Suppressor macrophage treated with lipopolysaccharide for 4 hours (primary cell): ENCODE measurements at places on chromosomes 12 and 14.

GRCh38 chr12:70756118-70756517 is 118.9 kb upstream of the PTPRB start:
- DNase-seq, result no peak

GRCh38 chr12:64893961-64894360 is 69.5 kb downstream of the TBC1D30 start:
- no peak for DNase-seq

DNA sequence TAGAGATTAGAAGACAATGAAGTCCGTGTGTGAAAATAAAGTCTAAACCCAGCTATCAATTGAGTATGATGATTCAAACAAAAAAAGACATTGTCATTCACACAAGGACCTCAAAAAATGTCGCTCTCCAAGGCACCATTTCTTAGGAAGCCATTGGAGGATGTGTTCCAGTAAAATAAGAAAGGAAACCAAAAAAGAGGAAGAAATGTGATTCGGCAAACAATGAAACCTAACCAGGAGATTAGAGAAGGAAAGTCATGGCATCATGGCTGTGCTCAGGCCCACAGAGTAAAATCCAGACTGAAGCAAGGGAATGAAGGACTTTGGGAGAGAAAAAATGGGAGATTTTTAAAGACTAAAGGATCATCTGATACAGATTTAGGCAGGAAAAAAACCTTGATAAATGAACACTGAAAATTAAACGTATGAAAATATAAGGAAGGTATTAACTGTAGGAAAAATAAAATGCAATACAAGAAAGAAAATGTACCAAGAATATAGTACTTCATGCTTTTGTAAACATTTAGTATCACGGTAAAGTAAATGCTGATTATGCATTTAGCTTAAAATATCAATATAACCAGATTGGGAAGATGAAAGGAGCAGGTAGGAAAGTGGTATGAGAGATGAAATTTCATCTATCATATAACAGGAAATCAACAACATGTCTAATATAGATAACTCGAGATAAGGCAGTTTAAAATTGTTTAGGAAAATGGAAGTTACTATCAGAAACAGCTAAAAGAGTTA is 38.2 kb upstream of the MTHFD1 start:
- peak; percentile 60 for DNase-seq

DNA sequence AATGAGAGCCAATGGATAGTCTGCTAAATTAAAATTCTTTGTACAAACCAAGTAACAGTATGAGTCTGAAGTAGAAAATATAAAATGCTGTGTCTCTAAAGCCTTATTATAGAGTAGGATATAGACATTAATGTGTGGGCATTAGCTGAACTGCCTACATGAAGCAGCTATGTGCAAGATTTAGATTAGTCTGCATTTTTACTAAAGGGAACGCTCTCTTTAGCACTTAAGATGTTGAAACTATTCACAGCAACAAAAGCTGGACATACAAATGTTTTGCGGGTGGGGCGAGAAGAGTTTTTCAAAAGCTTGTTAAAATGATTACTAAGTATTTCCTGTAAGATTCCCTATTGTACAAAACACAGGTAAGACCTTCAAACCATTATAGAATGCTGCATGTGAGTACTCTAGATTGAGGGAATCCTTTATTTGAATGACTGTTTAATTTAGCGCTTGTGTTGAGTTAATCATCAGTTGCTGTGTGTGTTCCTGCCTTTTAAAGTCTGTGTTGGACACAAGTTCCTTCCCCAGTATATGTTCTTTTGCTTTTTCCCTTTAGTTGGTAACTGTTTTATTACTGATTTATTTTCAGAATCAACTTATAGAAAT is 87.1 kb downstream of the RAD52 start:
- no peak for DNase-seq

- DNase-seq, result peak; percentile 78
Measured at GRCh38 chr14:74905595-74906142, 17.4 kb downstream of the RPS6KL1 start.

DNA sequence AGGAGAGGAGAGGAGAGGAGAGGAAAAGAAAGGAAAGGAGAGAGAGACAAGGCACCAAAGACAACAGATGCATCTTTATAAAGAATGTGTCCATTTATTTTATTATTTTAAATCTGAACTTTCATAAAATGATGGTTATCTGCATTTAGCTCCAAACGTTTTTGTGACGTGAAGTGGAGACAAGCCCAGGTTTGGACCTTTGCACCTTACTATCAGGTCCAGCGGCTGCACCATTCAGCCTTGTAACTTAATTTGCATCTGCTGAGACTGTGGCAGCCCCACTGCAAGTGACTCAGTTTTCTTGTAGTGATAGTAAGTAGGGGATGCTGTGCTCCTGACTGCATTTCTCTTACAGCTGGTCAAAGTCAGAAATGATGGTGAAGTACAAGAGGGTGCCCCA is 130.7 kb downstream of the NTF3 start:
- DNase-seq, result no peak

- DNase-seq, result peak; percentile 35
Measured at GRCh38 chr14:103949131-103949790, 6.9 kb upstream of the RD3L start.

DNA sequence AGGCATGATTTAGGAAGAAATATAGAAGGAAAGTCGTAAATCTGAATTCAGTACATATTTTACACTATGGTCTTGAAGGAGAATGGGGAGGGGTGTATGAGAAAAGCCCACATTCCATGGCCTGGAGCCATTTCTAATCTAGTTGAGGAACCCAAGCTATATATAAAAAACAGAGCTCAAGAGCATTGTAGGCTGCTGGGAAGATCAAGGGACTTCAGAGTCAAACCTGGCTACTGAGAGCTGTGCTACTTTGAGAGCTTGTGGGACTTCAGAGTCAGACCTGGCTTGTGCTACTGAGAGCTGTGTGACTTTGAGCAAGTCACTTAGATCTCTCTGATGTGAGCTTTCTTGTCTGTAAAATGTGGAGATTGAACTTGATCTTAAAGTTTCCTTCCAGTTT is 58.7 kb downstream of the TBK1 start:
- DNase-seq, result no peak

GRCh38 chr14:67409461-67409860 is 2.5 kb downstream of the PLEK2 start:
- no peak for DNase-seq

- DNase-seq, result no peak
Measured at GRCh38 chr14:73124180-73124894, 12.0 kb upstream of the PSEN1 start.

GRCh38 chr12:117188961-117189724 is 1.1 kb downstream of the FBXO21 start:
- DNase-seq, result no peak

DNA sequence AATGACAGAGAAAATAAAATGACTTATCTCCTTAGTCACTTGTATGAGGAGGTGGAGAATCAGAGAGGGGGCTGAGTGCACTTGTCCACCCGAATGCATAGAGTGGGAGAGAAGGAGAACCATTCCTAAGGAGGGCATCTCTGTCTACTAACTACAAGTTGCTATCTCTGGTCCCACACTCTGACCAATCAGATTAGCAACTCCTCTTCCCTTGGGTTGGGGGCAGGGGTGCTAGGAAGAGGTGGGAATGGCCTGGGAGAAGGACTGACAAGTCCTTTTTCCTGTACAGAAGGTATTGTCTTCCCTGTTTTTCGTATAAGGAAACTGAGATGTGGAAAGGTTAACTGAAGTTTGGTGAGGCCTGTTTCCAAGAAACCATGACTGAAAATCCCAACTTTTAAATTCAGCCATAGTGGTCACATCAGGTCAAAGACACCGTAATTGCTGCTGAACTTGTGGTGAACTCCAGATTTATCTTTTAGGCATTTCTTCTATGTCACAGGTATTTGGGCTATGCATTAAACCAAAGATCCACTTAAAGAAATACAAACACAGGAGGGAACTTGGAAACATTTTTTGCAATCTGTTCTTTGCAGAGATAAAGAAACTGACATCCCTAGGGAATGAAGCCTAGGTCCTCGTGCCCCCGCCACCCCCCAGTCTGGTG is 207.8 kb downstream of the CRADD start:
- no peak for DNase-seq

GRCh38 chr14:54756656-54757392 is 145.8 kb downstream of the GCH1 start:
- DNase-seq, result no peak

GRCh38 chr14:103688906-103689902 is 26.0 kb downstream of the XRCC3 start:
- DNase-seq, result no peak

GRCh38 chr14:99930420-99931274 is 134.6 kb upstream of the EVL start:
- no peak for DNase-seq

- DNase-seq, result peak; percentile 8
Measured at GRCh38 chr12:24555730-24556129, 393.2 kb downstream of the BCAT1 start.

DNA sequence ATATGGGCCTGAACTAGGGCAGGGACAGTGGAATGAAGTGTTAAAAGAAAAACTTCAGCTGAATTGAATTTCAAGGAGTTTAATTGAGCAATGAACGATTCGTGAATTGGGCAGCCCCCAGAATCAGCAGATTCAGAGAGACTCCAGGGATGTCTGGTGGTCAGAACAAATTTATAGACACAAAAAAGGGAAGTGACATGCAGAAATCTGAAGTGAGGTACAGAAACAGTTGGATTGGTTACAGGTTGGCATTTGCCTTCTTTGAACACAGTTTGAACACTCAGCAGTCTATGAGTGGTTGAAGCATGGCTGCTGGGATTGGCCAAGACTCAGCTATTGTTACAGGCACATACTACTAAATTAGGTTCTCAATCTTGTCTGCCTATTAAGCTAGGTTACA is 9.7 kb upstream of the TBPL2 start:
- no peak for DNase-seq

GRCh38 chr12:118590406-118591150 is 214.2 kb downstream of the SUDS3 start:
- DNase-seq, result no peak

DNA sequence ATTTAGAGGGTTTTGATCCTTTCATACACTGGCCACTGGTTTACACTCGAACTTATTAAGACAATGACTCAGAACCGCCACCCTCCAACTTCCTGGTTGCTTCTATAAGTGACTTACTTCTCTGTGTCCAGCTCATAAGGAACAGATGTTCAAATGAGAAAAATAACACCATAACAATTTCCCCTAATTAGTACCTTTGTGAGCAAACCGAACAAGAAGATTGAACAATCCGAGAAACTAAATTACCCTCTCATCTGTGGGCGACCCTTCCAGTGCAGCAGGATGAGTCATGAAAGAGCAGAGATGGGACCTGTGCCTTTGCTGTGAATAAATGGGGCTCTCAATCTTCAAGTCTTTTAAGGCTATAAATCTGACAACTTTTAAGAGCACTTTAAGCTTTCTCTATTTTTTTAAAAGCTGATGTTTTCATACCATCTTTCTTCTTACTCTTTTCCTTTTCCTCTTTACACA is 146.8 kb upstream of the RASSF8 start:
- peak; percentile 21 for DNase-seq

DNA sequence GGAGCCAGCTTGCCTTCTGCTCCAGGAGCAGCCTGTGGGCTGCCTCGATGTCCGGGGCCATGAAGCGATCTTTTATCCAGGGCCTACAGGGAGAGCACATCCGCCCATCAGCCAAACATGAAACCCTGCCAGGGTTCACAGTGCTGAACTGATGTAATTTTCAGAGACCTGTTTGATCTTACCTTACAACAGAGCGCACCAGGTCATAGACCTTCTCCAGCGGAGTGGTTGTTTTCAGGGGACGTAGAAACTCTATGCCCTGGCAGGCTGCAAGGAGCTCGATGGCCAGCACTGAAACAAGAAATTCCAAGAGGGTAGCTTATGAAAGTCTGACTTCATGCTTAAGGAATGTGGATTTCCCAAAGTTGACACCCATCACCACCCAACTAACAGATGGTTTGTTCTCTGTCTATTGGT is 19.7 kb downstream of the HAL start:
- no peak for DNase-seq

- DNase-seq, result peak; percentile 45
Measured at GRCh38 chr14:89719366-89720075, 235.0 kb downstream of the EFCAB11 start.

- DNase-seq, result no peak
Measured at GRCh38 chr14:73754911-73755360, 40.8 kb upstream of the PNMA1 start.

- no peak for DNase-seq
Measured at GRCh38 chr14:33992274-33993007, 41.6 kb upstream of the EGLN3 start.

GRCh38 chr14:39467889-39468524 is 35.8 kb upstream of the FBXO33 start:
- peak; percentile 15 for DNase-seq

DNA sequence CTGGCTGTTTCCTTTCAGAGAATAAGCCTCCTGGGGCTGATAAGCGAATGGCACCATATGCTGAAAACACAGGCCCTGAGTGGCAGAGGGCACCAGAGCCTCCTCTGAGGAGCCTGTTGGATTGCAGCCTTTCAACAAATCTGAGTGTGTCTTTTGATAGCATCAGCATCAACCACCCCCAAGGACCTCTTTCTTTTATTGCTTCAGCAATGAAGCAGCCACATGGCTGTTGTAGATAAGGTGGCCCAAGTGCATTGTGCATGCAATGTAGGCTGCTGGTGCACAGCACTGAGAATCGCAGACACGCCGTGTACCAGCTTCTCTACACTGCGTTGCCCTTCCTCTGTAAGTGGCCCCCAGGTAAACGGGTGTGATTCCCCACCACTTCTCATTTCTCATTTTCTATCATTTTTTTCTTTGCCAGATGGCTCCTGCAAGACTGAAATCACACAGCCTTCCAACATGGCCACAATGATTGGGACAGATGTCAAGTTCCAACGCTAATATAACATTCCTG is 191.7 kb downstream of the DAD1 start:
- DNase-seq, result no peak

DNA sequence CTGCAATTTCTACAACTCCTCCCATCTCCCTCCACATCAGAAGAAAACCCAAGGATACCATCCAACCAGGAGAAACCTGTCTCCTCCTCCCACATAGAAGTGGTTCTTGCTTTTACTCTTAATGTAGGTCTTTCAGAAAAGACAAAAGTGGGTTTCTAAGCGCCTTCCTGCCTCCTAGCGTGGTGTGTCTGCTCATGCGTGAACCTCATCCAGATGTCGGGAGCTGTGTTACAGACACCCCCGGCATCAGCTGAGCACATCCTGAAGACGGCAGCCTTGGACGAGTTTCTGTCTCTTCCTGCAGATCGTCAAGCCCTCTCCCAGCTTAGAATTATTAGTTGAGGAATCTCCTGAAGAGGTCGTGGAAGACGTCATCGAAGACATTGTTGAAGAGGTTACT is 9.5 kb downstream of the LRRC43 start:
- DNase-seq, result no peak
